ENCODE measurements at places on chromosomes 16 and 17.

DNA sequence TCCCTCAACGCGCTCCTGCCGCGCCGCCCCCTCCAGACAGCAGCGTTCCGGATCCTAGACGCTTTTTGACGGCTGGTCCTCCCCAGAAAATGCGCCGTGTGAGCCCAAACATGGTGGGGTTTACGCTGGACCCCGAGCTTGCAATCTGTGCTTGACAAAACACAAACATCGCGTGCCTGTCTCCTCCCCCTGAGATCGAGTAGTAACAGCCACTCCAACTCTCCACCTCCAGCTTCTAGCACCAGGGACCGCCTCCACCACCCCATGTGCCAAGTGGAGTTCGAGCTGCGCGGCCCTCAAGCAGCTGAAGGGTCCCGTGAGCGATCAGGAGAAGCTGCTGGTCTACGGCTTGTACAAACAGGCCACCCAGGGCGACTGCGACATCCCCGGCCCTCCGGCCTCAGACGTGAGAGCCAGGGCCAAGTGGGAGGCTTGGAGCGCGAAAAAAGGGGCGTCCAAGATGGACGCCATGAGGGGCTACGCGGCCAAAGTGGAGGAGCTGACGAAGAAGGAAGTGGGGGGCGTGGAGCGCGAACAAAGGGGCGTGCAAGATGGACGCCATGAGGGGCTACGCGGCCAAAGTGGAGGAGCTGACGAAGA is 656 bp upstream of the GEMIN4 start:
- H3K27me3 ChIP-seq = peaks cover 10% of the 10 kb centered on the region
- peaks cover 23% of the 10 kb centered on the region for H3K4me1 ChIP-seq
- H3K27ac ChIP-seq = peak overlapping the region; percentile 86
- DNase-seq = no peak
- H3K36me3 ChIP-seq = peaks cover 39% of the 10 kb centered on the region

DNA sequence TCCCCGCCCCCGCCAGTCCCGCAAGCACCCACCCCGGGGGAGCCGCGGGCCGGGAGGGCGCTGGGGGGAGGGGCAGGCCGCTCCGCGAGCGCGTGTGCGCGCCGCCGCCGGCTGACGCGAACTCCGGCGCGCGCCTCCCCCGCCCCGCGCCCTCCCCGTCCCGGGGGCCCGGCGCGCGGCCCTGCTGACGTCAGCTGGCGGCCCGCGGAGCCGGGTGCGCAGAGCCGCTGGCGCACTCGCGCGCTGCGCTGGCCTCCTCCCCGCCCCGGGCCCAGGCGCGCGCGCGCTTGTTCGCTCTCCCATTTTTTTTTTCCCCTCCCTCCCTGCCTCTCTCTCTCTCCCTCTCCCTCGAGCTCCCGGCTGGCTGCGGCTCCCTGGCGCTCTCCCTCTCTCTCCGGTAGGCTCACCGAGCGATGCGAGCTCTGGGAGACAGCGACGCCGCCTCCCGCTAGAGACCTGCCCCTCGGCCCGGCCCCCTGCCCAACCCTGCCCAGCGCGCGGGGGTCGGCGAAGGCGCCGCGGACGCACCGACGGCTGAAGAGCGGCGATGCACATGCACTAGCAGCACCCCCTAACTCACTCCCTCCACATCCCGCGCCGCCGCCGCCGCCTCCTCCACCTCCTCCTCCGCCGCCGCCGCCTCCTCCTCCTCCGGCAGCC is at the start of gene GNAO1:
GNAO1 (plus strand) TSS at position 334 of the 660 bp plus-strand sequence. CDS start 747 bp downstream, outside the sequence.
- DNase-seq = no peak
- H3K4me3 ChIP-seq = peak within 1 kb of the TSS; percentile 65
- no peaks in the 10 kb centered on the region for H3K4me1 ChIP-seq
- H3K36me3 ChIP-seq = no peaks in the 10 kb centered on the region
- no peak within 1 kb of the TSS for H3K27ac ChIP-seq
- peaks cover 46% of the 10 kb centered on the region for H3K27me3 ChIP-seq

- no peak overlapping the region for H3K27ac ChIP-seq
- peaks cover 2% of the 10 kb centered on the region for H3K27me3 ChIP-seq
- DNase-seq = no peak
- H3K36me3 ChIP-seq = no peaks in the 10 kb centered on the region
- no peaks in the 10 kb centered on the region for H3K4me1 ChIP-seq
Observed at GRCh38 chr17:73566905-73567782, 77.1 kb downstream of the SDK2 start.

DNA sequence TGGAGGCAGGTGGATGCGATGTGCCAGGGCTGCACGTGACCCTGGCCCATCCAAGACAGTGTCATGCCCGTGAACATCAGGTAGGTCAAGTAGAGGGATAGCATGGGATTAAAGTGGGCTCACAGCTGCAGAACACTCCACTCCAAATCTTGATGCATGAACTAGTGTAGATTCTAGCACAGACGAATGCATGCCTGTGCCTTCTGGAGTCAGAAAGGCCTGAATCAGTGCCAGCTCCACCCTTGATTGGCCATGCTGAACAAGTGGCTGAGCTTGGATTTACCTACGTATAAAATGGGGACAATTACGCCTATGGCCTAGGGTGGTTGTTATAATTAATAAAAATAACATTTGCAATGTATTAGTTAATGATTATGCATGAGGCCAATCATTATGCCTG is 10.6 kb downstream of the IRX3 start:
- H3K4me1 ChIP-seq = peaks cover 4% of the 10 kb centered on the region
- H3K27ac ChIP-seq = no peak overlapping the region
- DNase-seq = no peak
- H3K27me3 ChIP-seq = peaks cover 2% of the 10 kb centered on the region
- peaks cover 3% of the 10 kb centered on the region for H3K36me3 ChIP-seq

- H3K4me3 ChIP-seq = no peak overlapping the region
- peaks cover 63% of the 10 kb centered on the region for H3K4me1 ChIP-seq
- H3K27me3 ChIP-seq = peaks cover 2% of the 10 kb centered on the region
- H3K27ac ChIP-seq = no peak overlapping the region
- peaks cover 19% of the 10 kb centered on the region for H3K36me3 ChIP-seq
Observed at GRCh38 chr16:84884596-84885341, 65.0 kb downstream of the CRISPLD2 start.

DNA sequence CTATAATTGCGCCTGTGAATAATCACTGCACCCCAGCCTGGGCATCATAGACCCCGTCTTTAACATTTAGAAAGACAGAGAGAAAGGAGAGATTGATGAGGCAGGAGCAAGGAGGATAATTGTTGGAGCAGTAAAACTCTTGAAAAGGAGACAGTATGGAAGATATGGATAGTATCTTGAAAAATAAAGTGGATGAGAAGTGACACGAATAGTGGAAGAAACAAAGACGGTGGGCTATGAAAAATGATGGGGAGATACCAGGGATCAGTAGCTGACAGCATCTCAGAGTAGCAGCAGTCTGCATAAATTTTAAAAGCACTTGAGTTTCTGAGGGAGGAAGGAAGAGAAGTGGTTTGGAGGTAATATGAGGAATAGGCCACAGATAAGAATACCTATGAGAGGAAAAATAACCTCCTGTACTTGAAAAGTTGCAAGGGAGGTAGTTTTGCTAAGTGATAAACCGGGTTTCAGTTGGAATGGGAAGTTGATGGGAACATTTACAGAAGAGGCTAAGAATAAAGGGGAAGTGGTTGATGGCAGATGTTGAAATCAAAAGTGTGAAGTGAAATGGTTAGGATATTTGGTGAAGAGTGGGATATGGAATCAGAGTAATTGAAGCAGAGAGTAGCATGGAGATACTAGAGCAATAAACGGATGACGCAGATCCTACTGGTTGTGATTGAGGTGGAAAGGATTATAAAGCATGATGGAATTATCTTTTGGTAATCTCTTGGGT is 1.8 kb upstream of the PPM1D start:
- no peak overlapping the region for H3K27ac ChIP-seq
- peak overlapping the region; percentile 11 for H3K4me3 ChIP-seq
- peaks cover 2% of the 10 kb centered on the region for H3K27me3 ChIP-seq
- peaks cover 4% of the 10 kb centered on the region for H3K36me3 ChIP-seq
- no peak for DNase-seq
- peaks cover 24% of the 10 kb centered on the region for H3K4me1 ChIP-seq

GRCh38 chr16:53546988-53547391 is 44.0 kb upstream of the AKTIP start:
- peaks cover 15% of the 10 kb centered on the region for H3K4me1 ChIP-seq
- H3K36me3 ChIP-seq = no peaks in the 10 kb centered on the region
- no peak overlapping the region for H3K4me3 ChIP-seq
- no peak overlapping the region for H3K27ac ChIP-seq
- peaks cover 25% of the 10 kb centered on the region for H3K27me3 ChIP-seq

GRCh38 chr16:58236231-58236690 is 38.4 kb upstream of the CSNK2A2 start:
- H3K4me3 ChIP-seq = peak overlapping the region; percentile 85
- DNase-seq = peak; percentile 14
- H3K36me3 ChIP-seq = no peaks in the 10 kb centered on the region
- peaks cover 12% of the 10 kb centered on the region for H3K4me1 ChIP-seq

GRCh38 chr17:50815400-50815799 is 20.0 kb upstream of the WFIKKN2 start:
- peaks cover 11% of the 10 kb centered on the region for H3K4me1 ChIP-seq
- H3K27me3 ChIP-seq = peaks cover 21% of the 10 kb centered on the region
- H3K27ac ChIP-seq = no peak overlapping the region
- H3K36me3 ChIP-seq = no peaks in the 10 kb centered on the region
- DNase-seq = no peak

- H3K4me1 ChIP-seq = peaks cover 16% of the 10 kb centered on the region
- no peak overlapping the region for H3K4me3 ChIP-seq
- H3K36me3 ChIP-seq = no peaks in the 10 kb centered on the region
- DNase-seq = no peak
- peaks cover 5% of the 10 kb centered on the region for H3K27me3 ChIP-seq
Observed at GRCh38 chr16:24523569-24523968, 15.8 kb upstream of the RBBP6 start.

DNA sequence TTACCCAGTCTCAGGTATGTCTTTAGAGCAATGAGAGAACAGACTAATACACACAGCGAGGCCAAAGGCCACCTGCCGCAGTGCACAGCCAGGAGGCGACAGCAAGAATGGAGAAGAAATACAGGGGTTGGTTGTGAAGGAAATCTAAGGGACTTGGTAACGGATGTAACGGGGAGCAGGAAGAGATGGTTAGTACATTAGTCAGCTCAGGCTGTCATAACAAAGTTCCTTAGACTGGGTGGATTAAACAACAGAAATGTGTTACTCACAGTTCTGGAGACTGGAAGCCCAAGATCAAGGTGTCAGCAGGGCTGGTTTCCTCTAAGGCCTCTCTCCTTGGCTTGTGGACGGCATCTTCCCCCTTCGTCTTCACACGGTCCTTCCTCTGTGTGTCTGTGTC is 47.1 kb downstream of the TVP23C start:
- peaks cover 39% of the 10 kb centered on the region for H3K36me3 ChIP-seq
- no peak overlapping the region for H3K4me3 ChIP-seq
- H3K4me1 ChIP-seq = peaks cover 54% of the 10 kb centered on the region
- no peaks in the 10 kb centered on the region for H3K27me3 ChIP-seq

DNA sequence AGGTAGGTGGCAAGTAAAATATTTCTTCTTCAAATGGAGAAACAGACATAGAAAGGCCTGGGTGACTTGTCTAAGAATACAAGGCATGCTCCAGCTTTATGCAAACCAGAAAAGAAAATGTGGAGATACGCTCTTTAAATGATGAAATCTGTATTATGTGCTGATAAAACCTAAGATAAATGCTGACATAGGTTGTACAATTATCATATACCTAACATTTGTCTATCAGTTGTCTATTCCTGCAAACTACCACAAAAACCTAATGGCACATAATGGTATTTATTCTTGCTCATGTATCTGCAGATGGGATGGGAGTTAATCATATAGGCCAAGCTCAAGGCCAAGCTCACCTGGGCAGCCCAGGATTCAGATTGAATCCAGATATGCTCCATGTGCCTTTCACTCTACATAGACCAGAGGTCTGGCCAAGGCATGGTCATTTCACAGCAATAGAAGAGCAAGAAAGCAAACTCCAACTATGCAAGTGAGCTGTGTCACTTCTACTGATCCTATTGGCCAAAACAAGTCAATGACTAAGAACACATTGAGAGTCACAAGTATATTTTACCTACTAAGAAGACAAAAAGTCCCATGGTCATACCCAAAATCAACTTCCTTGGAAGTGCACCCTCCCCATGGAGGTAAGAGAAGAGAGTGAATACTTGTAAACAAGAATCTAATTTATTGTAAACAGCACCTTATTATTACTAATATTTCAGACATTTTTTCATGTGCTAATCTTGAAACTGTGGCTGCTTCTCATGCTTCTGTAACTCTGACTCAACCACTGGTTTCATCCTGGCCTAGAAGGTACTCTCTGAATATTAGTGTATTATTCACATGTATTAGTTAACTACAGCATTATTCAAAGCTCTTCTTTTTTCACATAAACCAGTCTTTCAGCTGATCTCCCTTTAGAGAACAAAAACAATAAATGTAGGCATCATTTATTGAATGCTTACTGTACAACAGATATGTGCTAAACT is 270.7 kb upstream of the SOX9 start:
- no peak overlapping the region for H3K27ac ChIP-seq
- H3K27me3 ChIP-seq = no peaks in the 10 kb centered on the region
- no peak for DNase-seq
- H3K36me3 ChIP-seq = no peaks in the 10 kb centered on the region
- no peak overlapping the region for H3K4me3 ChIP-seq
- no peaks in the 10 kb centered on the region for H3K4me1 ChIP-seq

- no peak for DNase-seq
- H3K27ac ChIP-seq = no peak overlapping the region
- H3K4me1 ChIP-seq = no peaks in the 10 kb centered on the region
- H3K4me3 ChIP-seq = no peak overlapping the region
- peaks cover 5% of the 10 kb centered on the region for H3K36me3 ChIP-seq
Observed at GRCh38 chr17:278676-279059, 73.9 kb downstream of the RPH3AL start.

DNA sequence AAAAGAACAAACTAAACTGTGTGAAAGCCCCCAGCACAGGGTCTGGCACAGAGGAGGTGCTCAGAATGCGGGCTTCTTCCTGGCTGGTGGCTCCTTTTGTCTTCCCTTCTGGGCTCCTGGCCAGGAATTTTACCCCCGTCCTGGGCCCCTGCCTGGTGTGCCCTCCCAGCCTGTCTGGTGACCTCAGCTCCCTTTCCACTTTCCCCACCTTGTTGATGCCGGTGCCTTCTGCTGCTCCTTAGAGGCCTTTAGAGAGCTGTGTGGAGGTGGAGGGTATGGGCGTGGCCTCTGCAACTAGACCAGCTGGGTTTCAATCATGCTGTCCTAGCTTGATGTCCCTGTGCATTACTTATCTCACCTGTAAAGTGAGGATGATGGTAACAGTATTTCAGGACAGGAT is 16.8 kb downstream of the PIRT start:
- no peaks in the 10 kb centered on the region for H3K36me3 ChIP-seq
- no peak overlapping the region for H3K27ac ChIP-seq
- H3K27me3 ChIP-seq = no peaks in the 10 kb centered on the region
- no peak overlapping the region for H3K4me3 ChIP-seq
- no peaks in the 10 kb centered on the region for H3K4me1 ChIP-seq

- peaks cover 3% of the 10 kb centered on the region for H3K27me3 ChIP-seq
- H3K36me3 ChIP-seq = no peaks in the 10 kb centered on the region
- DNase-seq = peak; percentile 96
- H3K4me1 ChIP-seq = peaks cover 62% of the 10 kb centered on the region
- peak within 1 kb of the TSS; percentile 95 for H3K27ac ChIP-seq
- peak within 1 kb of the TSS; percentile 90 for H3K4me3 ChIP-seq
Observed at GRCh38 chr16:17470908-17471718, at the start of gene XYLT1. Gene XYLT1 (minus strand): TSS chr16:17470960. CDS start chr16:17470796, 164 bp downstream.

- peak overlapping the region; percentile 75 for H3K27ac ChIP-seq
- DNase-seq = peak; percentile 88
- no peaks in the 10 kb centered on the region for H3K27me3 ChIP-seq
- H3K4me1 ChIP-seq = peaks cover 72% of the 10 kb centered on the region
- peaks cover 12% of the 10 kb centered on the region for H3K36me3 ChIP-seq
Observed at GRCh38 chr16:24748242-24748641, 18.8 kb downstream of the TNRC6A start.

- H3K27ac ChIP-seq = peak overlapping the region; percentile 83
- peak overlapping the region; percentile 98 for H3K4me3 ChIP-seq
- DNase-seq = no peak
- peaks cover 3% of the 10 kb centered on the region for H3K27me3 ChIP-seq
- H3K4me1 ChIP-seq = peaks cover 50% of the 10 kb centered on the region
- peaks cover 5% of the 10 kb centered on the region for H3K36me3 ChIP-seq
Observed at GRCh38 chr17:60077226-60077625, 1.5 kb downstream of the HEATR6 start.

Data from HFFc6 (cell line).